ENCODE measurements at places on chromosomes 13 and 19.
A peak's percentile ranks its signal among the peaks of the same experiment; 100 is the strongest.

DNA sequence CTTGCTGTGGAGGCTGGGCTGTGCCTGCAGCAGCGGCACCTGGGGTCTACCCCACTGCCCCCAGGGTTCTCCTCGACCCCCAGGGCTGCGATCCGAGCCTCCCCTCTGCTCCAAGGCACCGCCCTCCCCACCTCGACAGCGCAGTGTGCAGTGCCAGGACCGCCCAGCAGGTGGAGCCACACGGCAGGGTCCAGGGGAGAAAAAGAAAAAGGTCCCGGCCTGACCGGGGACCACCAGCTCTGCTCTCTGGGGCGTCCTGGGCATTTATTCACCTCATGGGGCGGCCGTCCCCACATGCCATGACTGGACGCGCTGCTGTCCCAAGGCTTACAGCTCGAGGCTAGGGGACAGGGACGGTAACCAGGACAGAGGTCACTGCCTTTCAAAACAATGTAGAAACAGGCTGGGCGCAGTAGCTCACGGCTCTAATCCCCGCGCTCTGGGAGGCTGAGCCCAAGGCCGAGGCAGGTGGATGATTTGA is 10.6 kb downstream of the REXO1 start:
- peak; percentile 39 for DNase-seq

GRCh38 chr19:11018179-11018578 is 57.3 kb downstream of the SMARCA4 start:
- no peak for DNase-seq

DNA sequence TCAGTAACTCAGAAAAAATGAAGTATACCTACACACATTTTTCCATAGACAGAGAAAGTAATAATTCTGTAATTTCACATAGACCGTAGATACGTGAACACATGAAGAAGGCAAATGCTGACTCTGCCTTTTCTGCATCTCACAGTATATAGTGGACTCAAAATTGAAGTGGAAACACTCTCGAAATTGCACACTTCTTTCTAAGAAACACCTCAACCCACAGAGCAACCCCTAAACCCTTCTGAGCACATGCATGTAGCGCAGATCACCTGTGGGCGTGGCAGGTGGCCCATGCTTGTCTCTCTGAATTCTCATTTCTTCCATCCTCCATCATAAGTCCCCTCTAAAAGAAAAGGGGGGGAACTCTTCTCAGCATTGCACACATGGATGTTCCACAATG is 34.7 kb downstream of the COL4A1 start:
- DNase-seq: no peak

- no peak for DNase-seq
Measured at GRCh38 chr19:5973867-5974635, 3.9 kb downstream of the RANBP3 start.

- no peak for DNase-seq
Measured at GRCh38 chr13:39020853-39021462, 16.9 kb downstream of the PROSER1 start.

GRCh38 chr19:36041831-36042230 is 9.2 kb upstream of the CLIP3 start:
- DNase-seq: peak; percentile 42

DNA sequence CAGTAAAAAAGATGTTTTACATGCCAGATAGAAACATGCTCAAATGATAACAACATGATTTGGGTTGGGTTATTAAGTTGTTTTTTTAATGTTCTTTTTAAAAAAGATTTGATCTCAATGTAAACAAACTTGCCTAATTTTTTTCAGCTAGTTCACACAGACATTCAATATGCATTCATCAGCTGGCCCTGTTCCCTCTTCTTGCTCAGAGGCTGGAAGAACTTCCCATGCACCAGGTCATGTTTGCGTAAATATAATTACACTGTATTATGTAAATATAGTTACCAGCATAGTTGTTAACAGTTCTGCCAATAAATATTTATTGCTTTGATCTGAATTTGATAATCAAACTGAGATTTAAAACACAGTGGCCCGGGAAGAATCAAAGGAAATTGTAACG is 70.6 kb downstream of the ATP11A start:
- no peak for DNase-seq

GRCh38 chr13:79771493-79771892 is 290.5 kb downstream of the NDFIP2 start:
- no peak for DNase-seq

DNA sequence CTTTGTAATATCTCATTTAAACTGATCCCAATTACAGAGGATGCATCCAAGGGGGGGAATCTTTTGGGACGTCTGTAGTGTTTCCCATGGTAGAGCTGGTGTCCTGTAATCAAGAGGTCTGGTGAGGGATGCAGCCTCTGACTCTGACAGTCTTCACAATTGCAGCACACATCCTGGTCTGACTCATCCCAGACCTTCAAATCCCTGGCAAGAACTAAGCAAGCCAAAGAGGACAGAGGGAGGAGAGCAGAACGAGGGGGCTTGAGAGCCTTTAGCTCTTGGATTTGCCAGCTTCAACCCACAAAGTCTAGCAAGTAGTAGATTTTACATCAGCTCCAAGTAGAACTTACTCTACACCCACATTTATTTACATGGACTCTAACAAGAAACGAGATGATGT is 17.3 kb upstream of the FCGBP start:
- DNase-seq: peak; percentile 2

DNA sequence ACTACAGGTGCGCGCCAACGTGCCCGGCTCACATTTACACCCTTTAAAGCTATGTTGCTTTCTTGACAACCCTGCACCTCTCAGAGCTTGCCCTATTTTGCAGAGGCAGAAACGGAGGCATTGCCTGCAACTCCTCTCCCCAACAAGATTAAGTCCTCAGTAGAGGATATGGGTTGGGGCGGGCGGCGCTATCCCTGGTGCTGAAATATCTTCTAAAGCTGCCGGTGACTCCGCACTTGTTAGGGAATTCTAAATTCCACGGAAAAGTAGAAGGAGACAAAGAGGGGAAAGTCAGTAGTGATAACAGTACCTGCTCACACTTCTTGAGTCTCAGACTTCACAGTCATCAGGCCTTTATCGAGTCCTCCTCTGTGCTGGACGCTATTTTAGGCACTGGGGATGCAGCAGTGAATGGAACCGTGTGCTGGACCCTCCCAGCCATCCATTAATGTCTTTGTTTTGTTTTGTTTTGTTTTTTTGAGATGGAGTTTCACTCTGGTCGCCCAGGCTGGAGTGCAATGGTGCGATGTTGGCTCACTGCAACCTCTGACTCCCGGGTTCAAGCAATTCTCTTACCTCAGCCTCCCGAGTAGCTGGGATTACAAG is 18.0 kb downstream of the SLC5A5 start:
- peak; percentile 46 for DNase-seq

DNA sequence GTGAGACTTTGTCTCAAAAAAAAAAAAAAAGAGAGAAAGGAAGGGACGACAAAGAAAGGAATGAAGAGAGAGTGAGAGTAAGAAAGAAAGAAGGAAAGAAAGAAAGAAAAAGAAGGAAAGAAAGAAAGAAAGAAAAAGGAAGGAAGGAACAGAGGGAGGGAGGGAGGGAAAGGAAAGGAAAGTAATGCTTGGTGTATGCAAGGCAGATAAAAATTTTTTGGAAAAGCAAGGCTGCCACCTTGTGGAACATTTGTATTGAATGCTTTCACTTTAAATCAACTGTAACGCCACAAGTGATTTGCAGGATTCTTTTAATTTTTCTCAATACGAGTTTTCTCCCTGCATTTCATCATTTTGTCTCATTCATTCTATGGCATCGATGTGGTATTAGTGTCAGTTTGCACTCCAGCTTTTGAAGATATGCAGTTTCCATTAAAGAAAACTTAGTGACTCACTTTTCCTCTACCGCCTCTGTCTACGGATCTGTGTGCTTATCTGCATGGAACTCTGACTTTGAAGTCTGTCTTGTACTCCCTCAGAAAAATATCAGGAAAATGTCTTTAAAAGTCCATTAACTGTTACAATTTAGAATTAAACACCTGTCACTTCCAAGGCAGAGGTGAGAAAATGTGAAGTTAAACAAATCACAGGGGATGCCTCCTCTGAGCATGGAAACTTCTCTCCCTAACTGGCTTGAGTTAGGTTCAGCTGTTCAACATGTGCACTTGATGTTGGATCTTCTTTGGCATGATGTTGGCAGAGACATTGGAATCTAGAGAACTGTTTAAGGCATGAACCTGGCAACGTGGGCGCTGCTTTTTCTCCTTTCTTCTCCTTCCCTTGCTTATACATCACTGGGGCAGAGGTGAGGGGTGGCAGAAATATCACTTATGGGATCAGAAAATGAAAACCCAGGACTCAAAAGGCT is 20.0 kb upstream of the ZDHHC20 start:
- DNase-seq: peak; percentile 74

DNA sequence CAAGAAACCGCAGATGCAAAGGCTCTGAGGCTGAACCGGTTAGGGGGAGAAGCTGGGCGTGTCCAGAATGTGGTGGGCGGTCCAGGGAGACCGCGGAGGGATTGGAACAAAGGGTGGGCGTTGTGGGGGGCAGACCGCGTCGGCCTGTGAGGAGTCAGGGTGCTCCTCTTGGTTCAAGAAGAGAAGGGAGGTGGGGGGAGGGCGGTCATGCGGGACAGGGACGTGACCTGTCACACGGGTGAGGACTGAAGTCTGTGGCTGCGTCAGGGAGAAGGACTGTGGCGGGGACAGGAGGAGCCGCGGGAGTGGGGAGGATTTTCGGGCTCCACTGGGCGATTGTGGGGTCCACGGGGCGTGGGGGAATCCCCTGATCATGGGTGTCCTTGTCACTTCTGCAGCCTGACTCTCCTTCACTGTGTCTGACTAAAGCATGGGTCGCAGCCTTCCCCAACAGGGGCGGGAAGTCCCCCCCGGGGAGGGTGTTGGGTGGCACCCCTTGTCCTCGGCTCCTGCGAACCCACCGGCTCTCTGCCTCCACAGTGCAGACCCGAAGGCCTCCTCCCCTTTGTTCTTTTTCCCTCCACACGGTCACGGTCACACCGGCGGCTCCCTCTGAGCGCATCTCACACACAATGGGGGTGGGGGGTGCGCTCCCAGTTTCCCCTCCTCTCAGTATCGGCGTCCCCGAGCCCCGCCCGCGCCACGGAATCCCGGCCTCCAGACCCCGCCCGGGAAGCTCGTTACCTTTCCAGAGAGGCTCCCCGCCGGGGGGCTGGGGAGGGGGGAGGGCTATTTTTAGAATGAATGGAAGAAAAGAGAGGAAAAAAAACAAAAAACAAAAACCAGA is 16.4 kb upstream of the KCNN1 start:
- no peak for DNase-seq

Data from ACHN (cell line).